ENCODE measurements at places on chromosomes 7 and 10.

- DNase-seq, result no peak
Measured at GRCh38 chr7:135158874-135159273, 11.0 kb downstream of the TMEM140 start.

DNA sequence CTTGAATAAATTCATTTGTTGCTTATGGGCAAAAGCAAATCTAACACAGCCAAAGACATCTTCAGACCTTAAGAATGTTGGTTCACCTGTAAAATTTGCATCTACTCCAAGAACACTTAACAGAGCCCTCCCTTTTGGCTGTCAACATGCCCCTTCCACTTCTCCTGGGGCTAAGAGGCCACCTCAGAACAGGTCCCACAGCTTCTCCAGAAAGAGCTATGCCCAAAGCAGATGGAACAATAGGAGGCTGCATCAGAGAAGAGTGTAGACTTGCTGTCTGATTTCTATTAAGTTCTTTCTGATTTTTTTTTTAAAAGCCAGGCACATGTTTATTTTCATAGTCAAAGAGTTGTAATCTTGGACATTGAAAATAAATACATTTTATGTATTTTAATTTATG, 26.1 kb upstream of the TRIL start:
- DNase-seq, result no peak

DNA sequence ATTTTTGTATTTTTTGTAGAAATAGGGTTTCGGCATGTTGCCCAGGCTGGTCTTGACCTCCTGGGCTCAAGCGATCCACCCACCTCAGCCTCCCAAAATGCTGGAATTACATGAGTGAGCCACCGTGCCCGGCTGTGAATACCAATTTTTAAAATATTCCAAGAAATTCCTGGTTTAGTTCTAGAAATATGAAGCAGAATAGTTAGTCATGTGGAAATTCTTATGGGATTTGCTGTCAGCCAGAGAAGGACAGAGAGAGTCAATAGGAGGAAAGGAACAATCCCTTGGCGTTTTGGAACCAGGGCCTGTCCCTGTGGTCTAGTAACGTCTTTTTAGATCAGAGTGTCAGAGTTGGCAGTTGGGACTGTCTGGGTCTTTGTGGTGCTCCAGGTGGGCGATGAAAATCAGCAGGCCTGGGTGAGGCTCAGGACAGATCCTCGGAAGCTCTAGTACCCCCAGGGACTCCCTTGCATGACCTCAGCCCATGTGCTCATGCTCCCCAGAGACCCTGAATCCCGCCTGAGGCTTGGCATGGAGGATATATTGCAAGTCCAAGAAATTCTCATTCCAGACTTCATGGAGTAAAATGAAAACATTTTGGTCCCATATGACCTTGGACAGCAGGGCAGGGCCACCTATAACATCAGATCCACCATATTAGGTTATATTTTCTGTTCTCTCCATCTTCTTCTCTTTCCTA, 7.8 kb downstream of the NODAL start:
- DNase-seq, result peak; percentile 14

- peak; percentile 48 for DNase-seq
Measured at GRCh38 chr10:21989453-21990154, 13.9 kb downstream of the DNAJC1 start.

GRCh38 chr10:73763343-73763742, 18.5 kb upstream of the CHCHD1 start:
- DNase-seq, result no peak
